Left lobe of liver (tissue), 2 donors: ENCODE measurements at places on chromosomes 2 and 18.

- DNase-seq: no peak
These were observed 50.4 kb downstream of the MBD2 start for GRCh38 chr18:54173980-54174630.

GRCh38 chr2:106867196-106867953 lies 18.6 kb downstream of the ST6GAL2 start:
- DNase-seq: no peak

DNA sequence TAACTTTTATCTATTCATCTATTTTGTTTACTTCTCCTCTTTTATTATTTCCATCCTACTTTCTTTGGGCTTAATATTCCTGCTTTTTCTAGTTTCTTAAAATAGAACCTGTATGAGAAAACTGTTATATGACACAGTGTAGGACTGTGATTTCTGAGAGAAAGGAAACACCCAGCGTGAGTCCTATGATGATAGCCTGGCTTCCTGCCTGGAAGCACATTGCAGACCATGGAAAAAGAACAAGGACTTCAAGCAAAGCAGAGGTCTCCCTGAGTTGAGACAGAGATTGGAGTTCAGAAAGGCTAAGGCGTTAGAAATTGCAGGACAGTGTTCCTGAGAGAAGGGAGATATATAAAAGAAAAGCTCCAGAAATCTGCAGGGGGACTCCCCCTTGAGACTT lies 7.8 kb downstream of the RBM44 start:
- DNase-seq: no peak

GRCh38 chr2:151200844-151201243 lies 60.8 kb downstream of the RBM43 start:
- no peak for DNase-seq

DNA sequence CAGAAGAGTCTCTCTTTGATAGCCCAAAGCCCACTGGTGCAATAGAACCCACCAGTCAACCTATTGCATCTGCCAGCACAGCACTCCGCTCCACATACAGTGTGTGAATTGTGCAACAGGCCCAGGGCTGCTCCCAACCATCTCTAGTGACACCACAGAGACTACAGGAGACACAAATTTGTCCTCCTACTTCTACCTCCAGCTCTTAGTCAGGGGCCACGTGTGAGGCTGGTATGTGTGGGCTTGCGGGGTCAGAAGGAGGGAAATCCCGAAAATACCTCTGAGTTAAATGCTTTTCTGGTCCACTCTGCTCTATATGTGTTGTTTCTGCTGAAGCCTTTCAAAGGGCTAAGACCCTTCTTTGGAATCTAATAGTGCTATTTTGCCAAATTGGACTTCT lies 18.0 kb downstream of the DGUOK start:
- DNase-seq: no peak

GRCh38 chr2:219467736-219468075 lies 31.0 kb upstream of the GMPPA start:
- no peak for DNase-seq

GRCh38 chr2:23533338-23533695 lies 148.3 kb downstream of the KLHL29 start:
- no peak for DNase-seq

DNA sequence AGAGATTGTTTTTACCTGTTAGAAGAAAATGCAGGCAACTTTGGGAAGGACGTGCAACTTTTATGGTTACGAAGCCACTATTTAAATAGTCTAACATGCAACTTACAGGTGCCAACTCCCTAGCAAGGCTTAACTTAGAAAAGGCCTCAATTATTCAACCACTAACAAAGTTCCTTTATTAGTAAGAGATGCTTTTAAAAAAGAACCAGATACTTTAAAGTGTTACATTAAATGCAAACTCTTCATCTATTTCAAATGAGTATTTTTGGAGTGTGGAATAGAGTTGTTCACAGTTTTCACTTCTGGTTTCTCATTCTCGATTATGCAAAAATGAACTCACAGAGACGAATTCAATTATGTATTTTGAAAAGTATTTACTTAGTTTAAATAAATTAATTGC lies 51.7 kb downstream of the PELI1 start:
- no peak for DNase-seq

DNA sequence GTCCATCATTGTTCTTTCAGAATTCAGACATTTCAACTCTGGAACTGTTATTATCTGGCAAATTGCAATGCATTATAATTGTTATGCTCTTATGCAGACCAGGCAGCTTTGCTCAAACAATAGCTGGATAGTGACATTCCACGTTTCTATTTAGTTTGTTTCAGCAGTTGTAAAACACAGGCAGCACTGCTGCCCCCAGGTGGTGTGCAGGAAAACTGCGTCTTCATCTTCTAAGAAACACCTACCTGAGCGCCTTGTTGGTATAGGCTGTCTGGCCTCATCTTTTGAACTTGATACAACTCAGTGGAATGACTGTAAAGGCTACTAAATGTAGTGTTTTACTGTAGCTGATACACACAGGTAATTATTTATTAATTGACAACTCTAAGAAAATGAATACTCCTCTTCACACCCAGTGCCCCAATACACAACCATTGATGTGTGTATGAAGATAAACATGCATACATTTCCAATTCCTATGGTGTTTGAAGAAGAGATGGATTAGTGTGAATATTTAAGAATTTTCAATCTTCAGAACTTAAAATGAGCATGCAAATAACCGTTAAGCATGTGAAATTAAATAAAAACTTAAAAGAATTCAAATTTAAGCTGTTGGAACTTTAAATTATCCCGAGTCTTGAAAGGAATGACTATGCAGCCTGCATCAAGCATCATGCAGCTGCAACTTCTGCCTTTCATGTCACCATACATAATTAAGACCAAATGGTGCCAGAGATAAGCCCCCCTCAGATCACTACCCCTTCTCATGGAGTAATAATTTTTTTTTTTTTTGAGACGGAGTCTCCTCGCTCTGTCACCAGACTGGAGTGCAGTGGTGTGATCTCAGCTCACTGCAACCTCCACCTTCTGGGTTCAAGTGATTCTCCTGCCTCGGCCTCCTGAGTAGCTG lies 85.6 kb downstream of the CD8B2 start:
- DNase-seq: no peak

DNA sequence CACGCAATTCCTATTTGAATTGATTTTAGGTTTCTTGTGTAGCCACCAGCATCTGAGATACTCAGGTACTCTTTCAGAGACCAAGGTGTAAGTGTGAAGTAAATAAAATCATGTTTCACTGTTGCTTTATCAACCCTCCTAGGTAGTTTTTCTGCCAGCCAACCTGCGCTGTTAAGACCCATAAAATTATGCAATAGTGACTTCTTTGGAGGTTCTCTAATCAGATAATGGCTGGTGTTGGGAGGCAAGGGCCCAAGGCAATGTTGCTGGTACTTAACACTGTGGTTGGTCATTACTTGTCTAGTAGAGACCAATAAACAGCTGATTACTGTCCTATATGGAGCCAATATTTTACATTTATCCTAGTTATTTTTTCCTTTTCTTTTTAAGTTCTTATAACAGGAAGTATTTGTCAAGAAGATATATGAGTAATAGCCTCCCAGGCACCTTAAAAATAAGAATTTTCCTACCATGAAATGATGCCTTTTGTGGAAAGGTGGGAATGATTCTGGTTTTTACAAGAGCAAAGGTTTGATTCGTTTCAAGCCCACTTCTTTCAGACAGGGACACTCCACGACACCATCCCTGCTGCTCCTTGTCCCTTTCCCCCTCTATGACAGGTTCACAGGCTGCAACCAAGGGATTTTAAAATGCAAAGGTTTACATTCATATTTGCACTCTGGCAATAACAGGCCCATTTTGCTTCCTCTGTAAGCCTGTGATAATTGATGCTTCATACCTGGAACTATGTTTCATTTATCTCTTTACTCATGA lies 259.3 kb downstream of the MEIS1 start:
- no peak for DNase-seq

DNA sequence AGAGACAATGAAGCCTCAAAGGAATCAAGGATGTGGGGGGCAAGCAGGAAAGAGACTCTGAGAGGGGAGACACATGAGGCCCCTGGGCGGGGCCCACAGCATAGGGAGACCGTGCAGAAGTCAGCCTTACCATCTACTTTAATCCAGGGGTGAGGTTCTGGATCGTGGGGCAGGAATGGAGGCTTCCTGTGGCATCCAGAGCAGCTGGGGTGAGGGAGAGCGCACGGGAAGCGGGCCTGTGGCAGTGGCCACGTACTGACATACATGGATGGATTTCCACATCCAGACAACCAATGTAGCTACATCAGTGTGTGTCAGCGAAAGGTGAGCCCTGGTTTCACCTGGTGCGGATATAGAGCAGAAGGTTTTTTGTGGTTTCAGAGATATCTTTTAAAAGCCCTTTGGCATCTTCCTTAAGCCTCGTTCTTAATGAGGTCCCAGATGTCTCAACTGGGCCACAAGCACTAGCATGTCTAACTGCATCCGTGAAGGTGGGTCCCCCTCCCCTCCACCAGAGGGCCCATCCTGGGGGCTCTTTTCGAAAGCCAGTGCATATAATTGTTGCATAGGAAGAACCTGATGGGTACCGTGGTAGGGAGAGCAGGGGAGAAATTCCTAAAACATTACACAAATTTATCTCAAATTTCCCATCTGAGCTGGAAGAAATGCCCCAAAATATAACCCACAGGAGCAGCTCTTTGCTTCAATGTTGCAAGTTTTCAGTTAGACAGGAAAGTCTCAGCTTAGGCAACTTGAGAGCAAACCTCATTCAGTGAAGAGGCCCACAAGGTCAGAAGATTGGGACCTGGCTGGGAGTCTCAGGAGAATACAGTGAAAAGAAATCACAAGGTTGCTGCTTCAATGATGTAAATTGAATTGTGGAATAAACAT lies 90.9 kb downstream of the SP3 start:
- DNase-seq: no peak

DNA sequence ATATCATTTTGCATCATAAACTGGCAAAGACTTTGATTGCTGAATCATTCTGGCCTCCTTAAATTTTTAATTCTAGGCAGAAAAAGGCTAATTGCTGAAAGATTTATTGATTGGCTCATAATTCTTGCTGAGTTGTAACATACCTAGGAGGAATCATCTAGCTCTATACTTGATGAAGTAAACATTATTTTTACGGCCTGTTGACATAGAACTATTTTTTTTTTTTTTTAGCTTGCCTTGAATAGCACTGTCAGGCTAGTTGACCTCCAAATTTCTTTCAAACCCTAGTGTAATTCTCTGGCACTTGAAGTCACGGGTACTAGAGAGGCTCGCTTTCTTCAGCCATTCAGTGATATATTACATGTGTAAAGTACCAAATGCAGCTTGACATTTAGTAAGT lies 2.8 kb downstream of the SERPINB12 start:
- DNase-seq: no peak

DNA sequence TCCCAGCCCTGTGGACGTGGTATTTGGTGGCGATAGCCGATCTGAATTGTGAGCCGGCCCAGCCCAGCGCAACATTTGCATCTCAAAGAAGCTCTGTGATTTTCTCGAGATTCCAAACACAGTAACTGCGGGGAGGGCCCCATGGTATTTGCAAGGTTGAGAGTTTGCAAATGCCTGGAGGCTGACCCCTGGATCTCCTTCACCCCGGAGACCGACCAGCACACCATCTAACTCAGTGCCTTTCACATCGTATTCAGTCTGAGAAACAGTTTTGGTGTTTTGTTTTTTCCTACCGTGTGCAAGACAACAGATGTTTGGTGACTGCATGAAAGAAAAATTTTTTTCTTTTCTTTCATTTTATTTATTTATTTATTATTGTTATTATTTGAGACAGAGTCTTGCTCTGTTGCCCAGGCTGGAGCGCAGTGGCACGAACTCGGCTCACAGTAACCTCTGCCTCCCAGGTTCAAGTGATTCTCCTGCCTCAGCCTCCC lies 40.3 kb downstream of the MYCN start:
- DNase-seq: no peak

- DNase-seq: peak; percentile 82
These were observed 575 bp downstream of the TMEM150A start for GRCh38 chr2:85601771-85602475.

GRCh38 chr18:76803814-76804213 lies 18.5 kb upstream of the ZNF236 start:
- peak; percentile 61 for DNase-seq

DNA sequence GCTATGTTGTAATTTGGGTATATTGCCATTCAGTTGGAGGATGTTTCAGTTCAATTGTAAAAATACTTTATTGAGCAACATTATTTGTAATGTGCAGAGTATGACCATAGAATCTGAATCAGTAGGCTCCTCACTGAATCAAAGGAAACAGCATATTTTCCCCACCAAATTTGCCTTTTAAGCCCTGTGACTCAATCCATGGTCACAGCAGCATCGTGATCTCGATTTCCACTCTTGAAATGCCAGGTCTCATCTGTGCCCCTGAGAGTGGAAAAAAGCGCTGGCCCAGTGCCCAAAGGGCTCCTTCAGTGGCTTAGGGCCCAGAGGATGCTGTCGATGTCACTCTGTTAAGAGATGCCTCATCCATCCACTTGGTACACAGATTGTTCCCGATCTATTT lies 57.5 kb downstream of the FHOD3 start:
- no peak for DNase-seq

GRCh38 chr2:200624026-200624425 lies 38.2 kb downstream of the AOX1 start:
- DNase-seq: no peak

DNA sequence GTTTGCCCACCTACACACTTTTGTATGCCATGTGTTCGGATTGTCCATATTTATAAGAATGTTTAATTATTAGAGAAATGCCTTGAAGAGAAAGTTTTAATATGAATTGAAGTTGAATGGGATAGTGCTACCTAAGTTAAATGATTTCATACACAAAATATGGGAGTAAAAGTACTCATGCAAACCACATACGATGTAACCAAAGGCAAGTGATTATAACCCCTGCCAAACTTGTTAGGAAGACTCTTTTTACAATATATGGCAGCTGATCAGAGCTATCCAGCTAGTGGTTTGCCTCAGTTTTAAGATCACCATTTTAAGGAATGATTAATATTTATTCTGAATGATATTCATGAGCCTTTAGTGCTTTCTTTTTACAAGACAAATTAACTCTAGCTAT lies 106.7 kb downstream of the MYO1B start:
- no peak for DNase-seq

DNA sequence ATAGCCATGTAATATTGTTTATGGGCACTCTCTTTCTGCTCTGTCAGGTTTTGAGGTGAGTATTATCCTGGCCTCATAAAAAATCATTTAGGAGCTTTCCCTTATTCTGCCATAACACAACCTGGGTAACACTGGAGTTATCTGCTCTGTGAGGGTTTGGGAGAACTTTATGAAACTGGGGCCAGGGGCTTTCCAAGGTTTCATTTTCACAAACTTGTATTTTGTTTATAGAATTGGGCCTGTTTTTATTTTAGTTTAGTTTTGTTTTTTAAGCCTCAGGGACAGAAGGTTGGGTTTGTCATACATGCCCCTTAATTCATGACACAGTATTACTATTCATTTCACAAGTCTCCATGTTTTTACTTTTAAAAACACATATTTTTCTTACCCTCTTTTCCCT lies 83.5 kb downstream of the IRS1 start:
- DNase-seq: no peak

- DNase-seq: no peak
These were observed 24.5 kb upstream of the RAPH1 start for GRCh38 chr2:203559641-203560040.
